GM10248 (cell line): ENCODE measurements at places on chromosomes 4 and X.

DNA sequence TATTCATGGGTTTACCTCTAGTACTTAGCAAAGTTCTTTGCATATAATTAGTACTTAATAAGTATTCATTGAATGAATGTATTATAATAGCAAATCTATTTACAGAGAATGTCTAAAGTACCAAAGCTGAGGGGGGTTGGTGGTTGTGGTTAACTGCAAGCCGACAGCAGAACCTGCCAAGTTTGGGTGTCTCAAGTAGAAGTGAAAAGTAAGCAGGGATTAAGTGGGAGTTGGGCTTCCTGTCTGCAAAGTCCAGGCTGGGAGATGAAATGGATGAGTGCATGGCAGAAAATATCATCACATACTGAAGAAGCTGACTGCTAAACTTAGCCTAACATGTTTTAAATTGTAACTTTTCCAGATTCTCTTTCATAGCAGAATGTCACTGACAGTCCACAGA lies 169.6 kb downstream of the CAMK2D start:
- no peak for DNase-seq

DNA sequence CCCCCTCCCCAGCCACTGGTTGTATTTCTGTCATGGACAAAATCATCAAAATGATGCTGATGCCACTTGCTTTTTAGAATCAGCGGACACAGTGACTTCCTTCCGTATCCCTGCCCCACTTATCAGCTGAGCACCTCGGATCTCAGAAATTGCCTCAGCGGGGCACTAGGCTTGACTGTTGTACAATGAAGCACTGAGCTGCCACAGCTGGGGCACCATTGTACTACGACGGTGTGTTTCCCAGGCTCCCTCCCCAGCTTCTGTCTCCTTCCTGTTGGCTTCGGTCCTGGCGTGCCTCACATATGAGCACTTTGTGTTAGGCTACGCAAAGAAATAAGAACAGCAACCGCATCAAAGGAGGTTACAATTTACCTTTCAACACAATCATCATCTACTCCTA lies 82.4 kb downstream of the F11 start:
- DNase-seq = no peak

DNA sequence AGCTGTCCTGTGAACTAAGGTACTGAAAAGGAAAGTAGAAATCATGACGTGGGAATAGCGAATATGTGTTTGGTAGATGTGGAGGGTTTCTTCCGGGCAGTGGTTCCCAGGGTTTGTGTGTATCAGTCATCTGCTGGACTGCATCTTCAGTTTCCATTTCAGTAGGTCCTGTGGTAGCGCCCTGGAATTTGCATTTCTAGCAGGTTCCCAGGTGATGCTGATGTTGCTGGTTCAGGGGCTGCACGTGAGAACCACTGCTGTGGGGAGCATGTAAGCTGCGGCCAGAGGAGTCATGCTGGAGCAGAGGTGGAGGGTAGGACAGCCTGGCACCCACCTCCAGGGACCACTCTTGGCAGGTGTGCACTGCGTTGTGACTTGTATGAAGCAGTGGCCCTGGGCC lies 47.1 kb downstream of the ARHGAP10 start:
- peak; percentile 69 for DNase-seq

DNA sequence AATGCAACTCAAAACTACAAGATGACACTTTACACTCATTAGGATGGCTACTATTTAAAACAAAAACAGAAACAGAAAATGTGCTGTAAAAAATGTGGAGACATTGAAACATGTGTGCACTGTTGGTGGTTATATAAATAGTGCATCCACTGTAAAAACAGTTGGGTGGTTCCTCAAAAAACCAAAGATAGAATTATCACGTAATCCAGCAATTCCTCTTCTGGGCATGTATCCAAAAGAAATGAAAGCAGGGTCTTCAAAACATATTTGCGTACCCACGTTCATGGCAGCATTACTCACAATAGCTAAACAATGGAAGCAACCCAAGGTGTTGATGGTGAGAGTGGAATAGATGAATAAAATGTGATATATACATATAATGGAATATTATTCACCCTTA lies 967.2 kb downstream of the TRAM1L1 start:
- no peak for DNase-seq

GRCh38 chrX:2781226-2781571 lies 29.4 kb downstream of the XG start:
- no peak for DNase-seq

- no peak for DNase-seq
Measured at GRCh38 chrX:136204571-136204970, 46.6 kb downstream of the MAP7D3 start.

GRCh38 chrX:56066016-56066415 lies 166.1 kb upstream of the KLF8 start:
- DNase-seq = no peak
